ENCODE measurements at places on chromosomes 5 and 9.

DNA sequence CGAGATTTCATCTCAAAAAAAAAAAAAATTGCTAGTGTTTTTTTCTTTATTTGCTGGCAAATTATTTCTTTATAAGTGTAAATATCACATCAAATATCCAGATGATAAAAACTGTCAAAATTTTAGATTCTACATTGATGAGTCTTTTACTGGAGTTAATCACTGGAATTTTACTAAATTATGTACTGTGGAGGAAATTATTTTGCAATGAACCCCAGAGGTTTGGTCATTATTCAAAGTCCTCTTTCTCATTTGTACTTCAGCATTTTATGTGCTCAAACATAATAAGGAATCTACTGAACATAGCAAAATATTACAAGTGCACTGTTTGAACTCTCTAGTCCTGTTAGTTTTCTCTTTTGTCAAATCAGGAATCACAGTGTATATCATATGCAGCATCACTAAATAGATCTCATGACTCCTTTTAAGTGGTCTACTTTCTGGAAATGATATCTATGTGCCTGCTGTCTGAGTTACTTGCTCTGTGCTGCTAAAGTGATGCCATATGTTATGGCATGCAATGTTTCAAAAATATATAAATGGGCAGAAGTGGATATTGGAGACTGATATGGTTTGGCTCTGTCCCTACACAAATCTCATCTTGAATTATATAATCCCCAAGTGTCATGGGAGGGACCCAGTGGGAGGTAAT is 18.0 kb downstream of the OTULINL start:
- no peak for DNase-seq

DNA sequence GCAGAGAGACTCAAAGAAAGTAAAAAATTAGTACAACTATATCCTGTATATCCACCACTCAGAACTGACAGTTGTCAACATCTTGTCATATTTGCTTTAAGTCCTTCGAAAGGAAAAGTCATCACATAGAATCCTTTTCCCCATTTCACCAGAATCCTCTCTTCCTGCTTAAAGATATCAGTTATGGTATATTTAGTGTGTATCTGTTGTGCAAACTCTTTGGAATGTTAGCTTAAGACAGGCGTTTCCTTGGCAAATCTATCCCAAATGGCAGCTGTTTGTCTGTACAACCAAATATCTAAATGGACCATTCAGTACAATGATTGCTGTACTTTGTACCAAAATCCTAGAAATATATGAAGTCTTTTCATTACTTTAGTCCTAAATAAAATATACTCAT is 98.5 kb downstream of the ITGA1 start:
- DNase-seq = no peak

DNA sequence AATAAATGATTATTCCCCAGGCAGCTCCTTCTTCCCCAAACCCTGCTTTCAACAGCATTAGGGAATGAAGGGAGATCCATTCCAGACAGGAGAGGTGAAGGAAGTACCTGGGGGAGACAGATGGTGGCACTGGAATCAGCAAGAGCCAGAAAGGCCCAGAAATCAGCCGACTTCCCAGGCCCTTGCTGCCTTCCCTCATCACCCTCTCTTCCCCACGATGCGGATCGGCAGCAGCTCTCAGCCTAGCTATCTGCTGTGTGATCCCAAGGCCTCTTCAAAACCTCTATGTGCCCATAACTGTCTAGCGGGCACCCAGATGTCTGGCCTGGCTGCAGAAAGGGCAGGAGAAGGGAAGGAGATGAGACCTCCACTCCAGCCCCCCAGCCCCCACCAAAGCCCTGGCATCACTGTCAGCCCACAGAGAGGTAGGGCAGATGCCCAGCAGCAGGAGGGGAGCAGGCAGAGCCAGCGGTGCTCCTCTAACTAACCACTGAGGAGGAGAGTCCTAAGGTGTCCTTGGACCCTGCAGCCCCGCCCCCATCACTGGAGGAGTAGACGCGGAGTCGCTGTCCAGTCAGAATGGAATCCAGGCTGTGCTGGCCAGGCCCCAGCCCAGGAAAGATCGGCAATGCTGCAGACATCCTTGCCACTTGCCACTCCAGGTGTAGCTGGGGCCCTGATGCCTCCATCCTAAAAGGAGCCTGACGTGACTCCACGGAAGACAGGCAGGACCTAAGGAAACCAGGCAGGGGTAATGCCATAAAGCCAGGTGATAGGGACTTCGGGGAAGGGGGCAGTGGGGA is 12.7 kb downstream of the CNTFR start:
- no peak for DNase-seq

DNA sequence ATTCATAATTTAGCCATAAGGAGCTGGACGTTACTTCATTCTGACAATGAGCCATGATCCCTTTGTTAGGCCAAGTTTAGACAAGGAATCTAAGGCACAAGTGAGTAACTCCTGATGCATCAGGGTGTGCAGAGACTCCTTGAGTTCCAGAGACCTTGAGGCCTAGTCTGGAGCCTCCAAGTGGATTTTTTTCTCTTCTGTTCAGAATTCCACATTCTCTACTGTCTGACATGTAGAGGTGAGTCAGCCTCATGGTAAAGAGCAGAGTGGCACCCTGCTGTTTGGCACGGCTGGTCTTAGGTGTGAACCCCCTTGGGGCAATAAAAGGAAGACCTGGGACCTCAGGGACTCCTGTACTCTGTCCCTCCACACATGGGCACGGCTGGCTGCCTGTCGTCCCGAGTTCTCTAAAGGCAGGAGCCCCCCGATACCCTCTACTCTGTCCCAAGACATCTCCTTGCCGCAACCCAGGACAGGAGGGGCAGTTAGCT is 22.0 kb upstream of the TGFBI start:
- DNase-seq = no peak

DNA sequence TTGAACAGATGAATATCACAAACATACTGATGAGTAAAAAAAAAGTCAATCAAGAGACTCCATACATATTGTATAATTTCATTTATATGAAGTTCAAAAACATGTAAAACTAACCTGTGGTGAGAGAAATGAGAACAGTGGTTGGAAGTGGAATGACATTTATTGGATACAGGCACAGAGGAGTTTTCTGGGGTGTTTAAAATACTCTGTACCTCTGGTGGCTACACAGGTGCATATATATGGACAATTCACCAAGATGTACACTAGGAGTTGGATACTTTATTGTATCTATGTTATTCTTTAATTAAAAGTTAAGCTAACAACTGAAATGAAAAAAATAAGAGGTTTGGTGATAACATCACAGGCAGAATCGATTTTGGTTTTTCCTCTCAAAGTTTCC is 14.1 kb downstream of the FOXD1 start:
- DNase-seq = no peak

DNA sequence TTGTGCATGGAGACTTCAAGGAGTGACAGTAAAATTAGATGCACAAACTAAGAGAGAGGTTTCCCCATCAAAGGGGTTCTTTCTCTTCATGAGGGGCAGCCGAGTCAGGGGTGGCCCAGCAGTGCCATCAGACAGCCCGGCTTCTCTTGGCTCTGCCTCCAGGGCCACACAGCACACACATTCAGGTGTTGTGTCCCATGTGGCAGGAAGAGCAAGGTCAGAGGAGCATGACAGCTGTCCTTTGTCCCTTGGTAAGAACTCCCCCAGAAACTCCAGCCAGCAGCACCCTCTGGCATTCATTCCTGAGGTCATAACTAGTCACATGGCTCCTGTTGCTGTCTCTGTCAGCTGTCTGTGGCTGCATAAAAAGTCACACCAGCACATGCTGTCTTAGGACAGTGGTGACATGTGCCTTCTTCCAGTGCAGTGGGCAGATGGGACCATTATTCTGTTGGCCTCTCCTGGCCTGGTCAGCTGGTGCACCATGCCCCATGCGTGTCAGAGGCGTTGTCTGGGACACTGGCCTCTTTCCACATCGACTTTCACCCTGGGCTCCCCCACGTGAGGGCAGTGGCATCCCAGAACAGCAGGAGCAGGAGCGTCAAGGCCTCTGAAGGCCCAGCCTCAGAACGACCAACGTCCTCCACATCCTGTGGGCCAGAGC is 78.4 kb upstream of the OTULINL start:
- DNase-seq = no peak

Measured in naive thymus-derived CD8-positive, alpha-beta T cell (primary cell).